ENCODE measurements at places on chromosomes 7 and 10.

GRCh38 chr10:78995987-78996791 lies 72.6 kb upstream of the ZMIZ1 start:
- DNase-seq: no peak

GRCh38 chr10:29751240-29751639 lies 116.5 kb upstream of the SVIL start:
- no peak for DNase-seq

GRCh38 chr7:63087575-63088190 lies 911.0 kb upstream of the ZNF722 start:
- DNase-seq: no peak

GRCh38 chr7:159148430-159149395 lies 4.0 kb upstream of the VIPR2 start:
- no peak for DNase-seq

DNA sequence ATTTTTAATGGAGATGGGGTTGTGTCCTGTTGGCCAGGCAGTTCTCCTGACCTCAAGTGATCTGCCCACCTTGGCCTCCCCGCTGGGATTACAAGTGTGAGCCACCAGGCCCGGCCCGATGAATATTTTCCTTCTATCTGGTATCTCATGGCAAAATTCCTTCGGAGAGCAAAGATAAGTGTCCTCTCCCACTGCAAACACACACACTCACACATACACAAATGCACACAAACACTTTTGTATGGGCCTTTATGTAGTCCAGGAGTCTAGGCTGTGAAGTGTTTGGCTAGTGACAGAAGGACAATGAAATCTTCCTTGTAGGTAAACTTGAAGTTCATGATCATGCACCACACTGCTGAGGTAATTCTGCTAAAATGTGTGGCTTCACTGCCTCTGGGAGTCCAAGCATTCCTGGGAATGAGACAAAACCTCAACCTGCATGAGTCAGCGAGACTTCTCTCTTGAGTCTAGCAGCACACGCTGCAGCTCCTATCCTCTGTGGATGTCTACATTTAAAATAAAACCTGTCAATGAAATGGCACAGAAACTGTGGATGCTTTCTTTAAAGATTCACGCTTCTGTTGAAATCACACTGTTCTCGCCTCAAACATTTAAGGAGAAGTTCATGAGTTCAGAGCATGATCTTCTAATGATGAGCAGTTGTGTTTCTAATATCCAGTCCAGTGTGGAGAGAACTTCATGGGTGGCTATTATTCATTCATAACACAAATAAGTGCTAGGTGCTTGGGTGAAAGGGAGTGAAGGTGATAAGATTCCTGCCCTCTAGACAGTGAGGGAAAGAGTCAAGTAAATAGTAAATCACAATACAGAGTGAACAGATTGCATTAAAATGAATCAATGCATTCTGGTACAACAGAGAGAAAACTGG lies 96.5 kb downstream of the NRP1 start:
- DNase-seq: no peak

GRCh38 chr7:30433082-30433481 lies 45.5 kb downstream of the NOD1 start:
- no peak for DNase-seq

- DNase-seq: no peak
Measured at GRCh38 chr10:75127471-75127870, 16.0 kb downstream of the SAMD8 start.

- DNase-seq: no peak
Measured at GRCh38 chr10:71390921-71391690, 5.6 kb upstream of the CDH23 start.

DNA sequence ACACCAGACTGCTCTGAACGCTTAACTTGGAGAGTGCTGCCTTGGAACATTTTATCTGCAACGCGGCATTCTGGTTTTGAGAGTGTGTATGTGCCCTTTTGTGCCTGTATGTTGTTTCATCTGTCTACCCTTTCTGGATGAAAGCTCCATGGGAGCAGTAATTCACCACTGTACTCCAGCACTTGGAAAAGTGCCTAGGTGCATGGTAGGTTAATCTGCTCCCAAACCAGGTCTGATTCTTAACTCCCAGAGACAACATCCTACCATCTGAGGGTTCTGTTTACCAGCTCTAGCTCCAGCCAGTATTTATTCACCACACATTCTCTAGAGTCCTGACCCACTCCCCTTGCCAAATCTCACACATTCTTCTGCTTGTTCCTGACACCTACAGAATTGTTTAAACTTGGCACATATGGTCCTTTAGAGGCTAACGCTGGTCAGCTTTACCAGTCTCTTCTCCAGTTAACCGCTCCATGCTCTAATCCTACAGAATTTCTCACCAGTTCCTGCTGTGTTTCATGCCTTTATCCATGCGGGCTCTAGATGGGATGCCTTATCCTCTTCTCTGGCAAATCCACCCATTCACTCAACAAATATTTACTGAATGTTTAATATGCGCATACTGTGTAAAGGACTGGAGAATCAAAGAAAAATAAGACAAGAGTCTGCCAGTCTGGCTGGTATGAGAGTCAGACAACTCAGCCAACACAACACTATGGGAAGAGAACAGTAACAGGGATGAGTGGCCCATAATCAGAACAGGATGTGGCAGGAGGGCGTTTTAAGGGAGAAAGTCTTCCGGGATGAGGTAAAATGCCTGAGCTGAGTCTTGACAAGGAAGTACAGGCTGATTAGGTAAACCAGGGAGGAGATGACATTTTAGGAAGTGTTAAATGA lies 46.3 kb downstream of the MTPN start:
- no peak for DNase-seq

GRCh38 chr10:56319386-56319785 lies 41.7 kb downstream of the ZWINT start:
- no peak for DNase-seq

GRCh38 chr10:68032113-68032512 lies 43.0 kb downstream of the HERC4 start:
- no peak for DNase-seq

DNA sequence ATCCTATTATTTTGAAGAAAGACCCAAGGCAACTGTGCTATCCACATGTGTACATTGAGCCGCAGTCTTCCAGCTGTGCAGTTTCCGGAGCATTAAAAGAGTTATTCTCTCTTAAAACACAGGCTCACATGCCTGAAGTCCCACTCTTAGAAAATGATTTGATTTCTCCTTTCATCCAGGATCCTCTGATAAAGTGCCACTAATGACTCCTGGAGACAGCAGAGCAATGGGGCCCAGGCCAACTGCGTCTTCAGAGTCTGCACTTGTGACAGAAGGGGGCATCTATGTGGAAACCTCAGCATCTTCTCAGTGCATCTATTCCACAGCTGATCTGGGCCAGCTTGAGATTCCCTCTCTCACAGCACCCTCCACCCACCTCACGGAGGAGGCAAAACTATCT lies 482.1 kb upstream of the AKR1E2 start:
- no peak for DNase-seq

- no peak for DNase-seq
Measured at GRCh38 chr10:86225103-86225782, 141.4 kb downstream of the GRID1 start.

DNA sequence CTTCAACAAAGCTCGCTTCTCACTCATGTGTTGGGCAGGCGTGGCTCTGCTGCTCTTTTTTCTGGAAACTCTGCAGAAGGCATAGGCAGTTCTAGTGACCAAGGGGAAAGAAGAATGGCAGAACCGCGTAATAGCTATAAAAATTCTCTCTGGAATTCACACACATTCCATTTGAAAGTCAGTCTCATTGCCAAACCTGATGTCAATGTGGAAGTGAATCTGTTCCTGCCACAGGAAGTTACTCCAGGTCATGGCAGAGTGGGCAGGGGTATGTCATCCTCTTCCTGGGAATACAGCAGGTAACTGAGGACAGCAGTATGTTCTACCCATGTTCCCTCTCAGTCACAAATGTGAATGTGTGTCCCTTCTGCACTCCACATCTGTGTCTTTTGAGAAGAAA lies 8.2 kb upstream of the PAXIP1 start:
- no peak for DNase-seq

GRCh38 chr7:71633551-71634008 lies 501.6 kb downstream of the GALNT17 start:
- DNase-seq: no peak

- DNase-seq: no peak
Measured at GRCh38 chr7:92877367-92877766, 41.0 kb upstream of the CDK6 start.

- DNase-seq: no peak
Measured at GRCh38 chr7:82183634-82184033, 259.9 kb downstream of the CACNA2D1 start.

DNA sequence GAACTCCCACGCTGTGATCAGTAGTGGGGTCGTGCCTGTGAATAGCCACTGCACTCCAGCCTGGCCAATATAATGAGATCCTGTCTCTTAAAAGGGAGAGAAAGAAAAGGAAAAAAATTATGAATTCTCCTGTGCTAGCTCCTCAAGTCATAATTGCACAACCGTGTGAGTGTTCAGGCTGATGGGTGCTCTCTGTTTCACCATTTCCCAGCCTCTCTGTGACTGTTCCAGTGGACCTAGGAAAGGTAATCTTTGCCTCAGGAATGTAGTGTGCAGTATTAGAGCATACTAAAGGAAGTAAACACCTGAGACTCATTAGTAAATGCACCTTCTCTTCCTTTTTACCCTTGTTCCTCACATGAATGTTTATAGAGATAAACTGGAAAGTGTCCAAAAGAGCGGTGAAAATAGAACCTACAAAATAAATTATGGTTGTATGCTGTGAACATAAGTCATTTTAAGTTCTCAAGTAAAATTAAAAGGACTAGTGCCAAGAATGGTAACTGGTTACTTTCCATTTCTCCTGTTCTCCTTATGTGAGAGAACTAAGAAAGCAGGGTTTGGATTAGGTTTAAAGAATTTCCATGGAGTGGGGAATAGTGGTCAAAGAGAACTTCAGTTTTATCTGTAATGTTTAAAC lies 42.7 kb downstream of the INPP5F start:
- DNase-seq: no peak

DNA sequence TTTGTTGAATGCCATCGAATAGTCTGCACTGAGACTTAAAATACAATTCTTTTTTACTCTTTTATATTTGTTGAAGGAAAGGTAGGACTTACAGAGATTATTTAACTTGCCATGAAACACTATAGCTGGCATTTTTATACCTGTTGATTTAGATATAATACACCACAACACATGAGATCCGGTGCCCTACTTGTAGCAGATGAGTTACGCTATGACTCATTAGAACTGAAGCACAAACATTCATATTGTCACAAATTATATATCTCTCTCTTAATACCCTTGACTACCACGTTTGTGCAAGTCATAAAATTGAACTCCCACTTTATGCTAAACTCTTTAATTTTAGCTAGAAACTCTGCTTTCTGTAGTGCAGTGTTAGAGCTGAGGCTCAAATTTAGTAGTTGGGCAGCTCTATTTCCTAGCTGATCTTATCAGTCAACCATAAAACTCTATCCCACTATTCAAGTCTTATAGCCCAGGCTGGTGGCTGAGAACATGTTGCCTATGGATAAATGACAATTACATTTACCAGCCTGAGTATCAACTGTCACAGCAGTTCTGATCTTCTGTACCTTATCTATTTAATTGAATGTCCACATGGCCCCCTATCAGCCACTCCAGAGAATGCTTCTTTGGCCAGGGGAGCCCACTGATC lies 137.4 kb upstream of the SEMA3D start:
- DNase-seq: no peak

DNA sequence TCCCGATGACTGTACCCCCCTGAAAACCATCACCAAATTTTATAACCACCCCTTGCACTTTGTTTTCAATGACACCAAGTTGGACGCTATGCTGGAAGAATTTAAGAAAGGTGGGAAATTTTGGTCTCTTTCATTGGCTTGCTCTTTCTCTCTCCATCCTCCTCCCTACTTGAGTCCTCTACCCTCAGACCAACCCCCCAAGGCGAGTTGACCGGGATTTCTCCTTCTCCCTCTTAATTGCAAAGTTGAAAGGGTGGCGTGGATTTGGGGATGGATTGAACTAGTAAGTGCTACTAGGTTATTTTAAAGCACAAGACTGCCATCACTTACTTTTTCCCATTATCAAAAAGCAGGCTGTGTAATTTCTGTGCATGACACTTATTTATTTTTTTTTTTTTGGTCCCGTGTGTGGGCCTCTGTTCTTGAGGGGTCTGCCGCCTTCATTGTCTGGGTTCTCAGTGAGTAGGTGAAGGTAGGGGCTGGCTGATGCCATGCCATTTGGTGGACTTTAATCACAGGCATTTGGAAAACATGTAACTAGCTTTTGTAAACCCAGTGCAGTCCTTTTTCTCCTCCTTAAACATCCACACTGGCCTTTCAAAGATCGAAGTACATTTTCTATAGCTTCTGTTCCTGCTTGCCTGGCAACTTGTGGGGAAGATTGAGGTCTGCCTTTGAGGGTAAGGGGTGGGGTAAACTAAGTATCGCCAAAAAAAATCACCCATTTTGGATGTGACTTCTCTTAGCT lies 2.1 kb downstream of the CNNM2 start:
- DNase-seq: no peak

DNA sequence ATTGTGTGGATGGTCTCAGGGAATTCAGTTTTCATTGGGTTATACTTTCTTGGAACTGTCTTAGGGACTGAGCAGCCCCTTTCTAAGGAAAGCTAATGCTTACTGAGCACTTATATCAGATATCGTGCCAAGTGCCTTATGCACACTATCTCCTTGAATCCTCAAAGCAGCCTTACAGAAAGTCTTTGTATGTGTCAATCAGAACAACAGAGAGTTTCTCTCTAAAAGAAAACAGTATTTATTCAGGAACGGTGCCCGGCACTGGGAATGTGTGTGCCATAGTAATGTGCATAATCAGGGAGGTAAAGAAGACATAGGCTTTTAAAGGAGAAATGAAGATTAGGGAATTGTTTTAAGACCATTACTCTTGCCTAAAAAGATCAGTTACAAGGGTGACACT lies 17.3 kb downstream of the ANTXRL start:
- DNase-seq: no peak

- no peak for DNase-seq
Measured at GRCh38 chr10:105062951-105063350, 421.9 kb downstream of the SORCS3 start.

- no peak for DNase-seq
Measured at GRCh38 chr10:133379801-133380666, 972 bp downstream of the PAOX start.

DNA sequence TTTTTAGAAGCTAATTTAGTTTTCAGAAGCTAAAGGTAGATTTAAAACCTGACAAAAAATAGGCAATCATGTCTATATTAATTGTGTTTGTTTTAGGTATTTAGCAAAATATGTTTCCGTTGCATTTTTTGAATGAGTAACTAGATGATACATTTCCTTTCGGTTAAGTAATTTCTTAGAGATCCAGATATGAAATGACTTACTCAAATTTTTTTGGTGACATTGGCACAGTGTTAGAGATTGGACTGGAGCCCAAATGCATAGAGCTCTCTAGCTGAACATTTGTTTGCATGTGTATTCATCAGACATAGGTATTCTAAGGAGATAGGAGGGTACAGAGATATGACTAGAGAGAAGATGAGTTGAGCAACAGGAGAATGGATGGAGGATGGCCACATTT lies 1.9 kb downstream of the BUB3 start:
- DNase-seq: no peak

DNA sequence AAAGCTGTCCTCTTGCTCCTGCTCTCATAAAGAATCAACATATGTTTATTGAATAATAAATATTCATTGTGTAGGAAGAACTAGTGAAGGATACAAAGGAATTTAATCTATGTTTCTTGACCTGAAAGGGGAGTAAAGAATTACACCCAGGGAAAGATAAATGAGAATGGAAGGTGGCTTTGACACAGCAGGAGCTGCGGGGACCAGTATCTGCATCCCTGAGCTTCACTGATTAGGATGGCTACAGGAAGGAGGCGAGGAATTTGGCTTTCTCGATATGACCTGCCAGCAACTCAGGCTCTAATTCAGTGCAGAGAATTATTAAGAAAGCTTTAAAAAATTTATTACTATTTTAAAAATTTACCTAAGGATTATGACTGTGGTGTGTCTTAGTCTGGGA lies 194.6 kb downstream of the SEC23IP start:
- no peak for DNase-seq

Data from stimulated activated CD8-positive, alpha-beta memory T cell treated with anti-CD3 and anti-CD28 coated beads, Interleukin-7, amount 100 ng/mL, for 48 hours (primary cell).